Caudate nucleus (tissue), 63 donors: ENCODE measurements at places on chromosomes 2 and 18.

DNA sequence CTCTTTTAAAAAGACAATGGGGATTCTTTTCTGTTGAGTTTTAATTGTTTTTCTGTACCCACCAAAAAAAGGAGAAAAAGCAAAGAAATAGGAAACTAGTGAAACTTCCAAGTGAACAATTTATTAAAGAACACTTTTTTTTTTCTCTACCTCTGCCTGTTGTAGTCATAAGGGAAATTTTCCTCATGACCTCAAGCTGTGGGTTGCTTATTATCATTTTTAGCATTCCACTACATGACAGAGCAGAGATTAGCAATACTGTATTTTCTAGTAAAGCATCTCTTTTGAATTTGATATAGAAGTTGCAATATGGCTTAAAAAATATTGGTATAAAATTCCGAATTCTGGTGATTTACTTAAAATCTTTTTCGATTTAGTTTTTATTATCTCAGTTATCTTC is 87.9 kb upstream of the LRRTM1 start:
- DNase-seq: no peak

DNA sequence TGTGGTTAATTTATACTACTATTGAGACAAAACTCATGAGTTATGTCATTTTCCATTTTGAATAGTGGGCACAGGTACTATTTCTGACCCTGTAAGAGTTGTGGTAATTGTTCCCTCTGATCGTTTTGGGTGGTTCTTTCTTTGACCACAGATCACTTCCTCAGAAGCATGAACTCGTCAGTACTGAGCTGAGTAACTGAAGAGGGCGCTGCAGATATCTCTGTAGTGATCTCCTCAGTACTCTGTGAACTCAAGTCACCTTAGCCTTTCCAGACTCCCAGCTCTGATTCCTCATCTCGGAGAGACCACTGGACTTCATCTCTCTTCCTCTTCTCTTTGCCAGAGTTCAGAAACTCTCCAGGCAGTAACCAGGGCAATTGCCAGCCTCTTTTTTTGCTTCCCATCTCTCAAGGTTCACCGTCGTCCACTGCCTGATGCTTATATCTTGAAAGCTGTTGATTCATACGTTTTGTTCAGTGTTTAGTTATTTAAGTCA is 9.4 kb upstream of the IL1RL1 start:
- no peak for DNase-seq

- no peak for DNase-seq
These were observed 34.8 kb downstream of the METTL4 start for GRCh38 chr18:2536493-2536892.

GRCh38 chr18:36333414-36333813 is 35.9 kb downstream of the FHOD3 start:
- DNase-seq: no peak

GRCh38 chr2:50858156-50858555 is 173.8 kb downstream of the NRXN1 start:
- DNase-seq: no peak

GRCh38 chr2:96153991-96154431 is 8.8 kb upstream of the DUSP2 start:
- no peak for DNase-seq

DNA sequence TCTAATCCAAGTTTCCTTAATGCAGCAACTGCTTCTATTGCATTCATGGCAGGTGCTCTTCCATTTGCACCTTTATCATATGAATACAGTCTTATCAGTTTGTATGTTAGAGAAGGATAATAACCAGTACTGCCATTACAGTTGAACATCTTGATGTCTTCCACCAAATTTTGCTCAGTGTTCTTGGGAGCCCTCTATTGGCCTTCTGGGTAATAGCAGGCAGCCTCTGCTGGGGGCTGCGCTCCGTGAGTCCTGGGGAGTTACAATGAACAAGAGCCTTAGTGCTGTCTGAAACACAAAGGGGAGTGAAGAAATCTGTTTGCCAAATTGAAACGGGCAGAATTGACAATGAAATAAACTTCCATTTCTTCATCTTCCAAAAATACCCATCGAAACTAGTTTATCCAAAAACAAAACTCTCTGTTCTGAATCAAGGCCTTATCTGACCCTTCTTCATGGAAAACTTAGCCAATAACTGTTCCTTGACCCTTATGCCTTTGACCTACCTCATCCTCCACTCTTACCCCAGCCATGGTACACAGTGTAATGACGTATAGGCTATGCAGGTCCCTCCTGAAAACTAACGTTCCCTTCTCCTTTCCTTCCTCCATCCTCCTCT is 79.9 kb downstream of the ALK start:
- no peak for DNase-seq

GRCh38 chr2:220932041-220932440 is 640.1 kb downstream of the EPHA4 start:
- no peak for DNase-seq

- no peak for DNase-seq
These were observed 1033.0 kb upstream of the PIK3C3 start for GRCh38 chr18:40921845-40922629.

DNA sequence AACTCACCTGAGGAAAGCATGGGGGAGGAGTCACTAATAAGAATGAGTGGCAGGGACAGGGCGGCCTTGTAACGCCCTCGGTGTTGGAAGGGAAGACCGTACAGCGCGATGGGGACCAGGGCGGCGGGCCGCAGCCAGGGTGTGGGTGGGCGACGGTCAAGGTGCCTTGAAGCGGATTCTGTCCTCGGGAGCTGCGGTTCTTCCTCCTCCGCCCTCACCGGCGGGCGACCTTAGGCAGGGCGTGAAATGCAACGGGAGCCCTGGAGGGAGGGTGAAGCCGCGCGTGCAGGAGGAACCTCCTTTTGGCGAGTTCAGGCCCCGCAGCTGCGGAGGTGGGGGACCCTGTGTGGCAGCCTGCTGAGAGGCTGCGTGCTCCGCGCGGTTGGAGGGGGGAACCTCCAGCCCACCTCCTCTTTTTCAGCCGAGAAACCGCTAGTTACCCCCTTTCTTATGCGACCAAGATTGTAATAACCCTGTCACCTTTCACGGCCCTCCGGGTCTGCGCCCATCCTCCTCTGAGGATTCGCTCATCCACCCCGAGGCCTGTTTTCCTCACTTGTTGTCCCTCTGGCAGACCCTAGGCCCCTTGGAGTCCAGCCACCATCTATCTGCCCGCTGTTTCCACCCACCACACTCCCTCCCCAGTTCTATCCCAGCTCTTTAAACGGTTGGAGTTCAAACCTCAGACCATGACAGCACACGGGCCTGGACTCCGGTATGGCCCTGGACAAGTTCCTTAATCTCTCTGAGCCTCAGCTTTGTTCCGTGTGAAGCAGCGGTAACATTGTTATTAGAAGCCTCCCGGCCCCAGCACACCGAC is 823 bp upstream of the RNU2-63P start:
- DNase-seq: no peak

DNA sequence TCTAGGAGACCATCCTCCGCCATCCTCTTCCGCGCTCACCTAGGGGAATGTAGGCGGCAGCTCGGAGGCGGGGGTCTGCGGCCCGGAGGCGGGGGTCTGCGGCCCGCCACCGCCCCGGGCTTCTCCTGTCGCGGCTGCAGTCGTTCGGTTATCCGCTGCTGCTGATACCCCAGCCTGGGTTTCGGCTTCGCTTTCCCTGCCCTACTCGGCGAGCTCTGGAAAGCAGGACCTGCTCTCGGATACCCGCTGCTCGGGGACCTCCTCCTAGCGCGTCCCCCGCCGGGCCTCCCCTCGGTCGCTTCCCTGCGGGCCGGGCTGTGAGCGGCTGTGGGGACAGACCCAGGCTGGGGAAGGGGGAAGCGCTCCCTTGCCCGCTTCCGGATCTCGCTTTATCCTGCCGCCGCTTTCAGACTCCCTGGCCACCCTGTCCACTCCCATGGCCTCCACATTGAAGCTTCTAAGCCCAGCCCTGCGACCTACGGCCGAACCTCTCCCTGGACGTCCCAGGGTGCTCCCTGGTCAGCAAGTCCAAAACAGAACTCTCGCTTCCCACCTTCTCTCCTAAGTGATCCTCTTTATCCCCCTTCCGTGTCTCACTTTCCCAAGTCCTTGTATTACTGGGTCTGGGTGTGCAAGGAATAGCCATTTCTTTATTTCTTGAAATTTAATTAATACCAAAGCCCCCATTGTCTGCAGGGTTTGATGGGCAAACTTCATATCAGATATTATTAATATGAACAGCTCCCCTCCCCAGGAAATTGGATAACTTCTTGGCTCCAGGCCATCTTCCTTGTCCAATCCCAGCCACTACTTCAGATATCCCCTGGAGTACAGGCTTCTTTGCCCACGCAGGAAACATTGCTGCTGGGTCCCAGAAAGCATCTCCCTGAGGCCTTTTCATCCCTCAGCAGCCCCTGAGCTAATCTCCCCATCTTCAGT is 769 bp downstream of the FKBP1B start:
- no peak for DNase-seq

- no peak for DNase-seq
These were observed 26.7 kb downstream of the STARD6 start for GRCh38 chr18:54330768-54331548.

DNA sequence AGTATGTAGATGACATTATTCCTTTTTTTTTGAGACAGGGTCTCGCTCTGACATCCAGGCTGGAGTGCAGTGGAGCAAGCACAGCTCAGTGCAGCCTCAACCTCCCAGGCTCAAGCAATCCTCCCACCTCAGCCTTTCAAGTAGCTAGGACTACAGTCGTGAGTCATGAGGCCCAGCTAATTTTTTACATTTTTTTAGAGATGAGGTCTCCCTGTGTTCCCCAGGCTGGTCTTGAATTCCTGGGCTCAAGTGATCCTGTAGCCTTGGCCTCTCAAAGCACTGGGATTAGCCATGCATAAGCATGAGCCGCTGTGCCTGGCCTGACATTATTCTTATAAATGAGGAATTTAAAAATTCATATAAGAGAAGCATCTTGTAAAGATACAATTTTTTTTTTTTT is 86.9 kb downstream of the FAM117B start:
- no peak for DNase-seq

DNA sequence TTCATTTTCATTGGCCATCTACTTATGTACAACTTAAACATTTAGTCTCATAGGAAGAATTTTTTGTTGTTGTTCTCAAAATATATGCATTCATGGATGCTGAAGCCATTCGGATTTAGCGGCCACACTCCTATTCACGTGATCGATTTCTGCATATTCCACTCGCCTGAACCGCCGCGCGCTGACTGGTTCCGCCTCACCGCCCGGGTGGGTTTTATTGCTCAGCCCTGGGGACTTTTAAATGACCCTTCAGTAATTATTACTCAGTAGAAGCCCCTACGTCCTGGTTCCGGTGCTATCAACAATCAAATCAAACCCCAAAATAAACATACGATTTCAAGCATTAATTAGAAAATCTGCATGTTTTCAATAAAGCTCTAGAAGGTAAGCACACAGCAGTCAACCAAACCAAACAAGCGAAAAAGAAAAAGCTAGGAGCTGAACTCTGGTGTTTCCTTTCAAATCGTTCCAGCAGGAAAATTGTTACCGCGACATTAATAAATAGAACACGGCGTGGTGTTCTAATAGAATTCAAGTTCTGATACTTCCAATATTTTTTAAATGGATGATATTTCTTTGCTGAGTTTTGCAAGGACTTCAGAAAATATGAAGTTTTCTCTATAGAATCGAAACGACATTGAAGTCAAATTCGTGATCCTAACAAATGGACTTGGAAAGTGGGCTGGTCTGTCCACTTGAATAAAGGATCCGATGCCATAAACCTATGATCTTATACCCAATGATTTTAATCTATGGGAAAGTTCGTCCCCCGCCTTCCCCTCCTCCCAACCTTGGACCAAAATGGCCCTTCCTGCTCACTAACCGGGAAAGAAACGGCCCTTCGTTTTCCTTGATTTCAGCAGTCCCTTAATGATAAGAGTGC is 9.3 kb downstream of the PAX3 start:
- DNase-seq: no peak

DNA sequence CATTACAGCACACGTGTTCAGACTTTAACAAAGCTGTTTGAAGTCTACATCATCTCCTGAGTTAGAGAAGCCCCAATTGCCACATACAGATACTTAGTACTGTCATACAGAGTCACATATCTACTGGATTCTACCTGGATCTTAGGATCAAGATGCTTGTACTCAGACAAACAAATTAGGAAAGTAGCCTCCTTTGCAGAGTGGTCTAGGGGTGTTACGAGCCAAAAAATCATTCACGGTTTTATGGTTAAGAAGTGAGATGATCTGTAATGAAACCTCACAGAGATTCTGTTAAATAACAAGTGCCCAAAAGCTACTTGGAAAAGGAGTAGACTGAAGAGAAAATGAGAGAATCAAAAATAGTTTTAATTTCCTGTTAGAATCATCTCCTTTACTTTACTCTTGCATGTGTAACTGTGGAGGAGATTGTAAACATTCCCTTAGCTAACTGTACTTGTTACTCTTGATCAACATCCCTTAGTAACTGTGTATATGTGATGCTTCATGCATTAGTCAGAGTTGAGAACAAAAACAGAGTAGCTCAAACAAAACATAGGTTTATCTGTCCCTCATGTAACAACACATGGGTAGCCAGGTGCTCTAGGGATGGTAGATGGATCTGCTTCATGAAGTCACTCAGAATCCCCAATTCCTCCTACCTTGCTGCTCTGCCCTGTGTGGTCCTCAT is 16.4 kb upstream of the IL1RL1 start:
- no peak for DNase-seq

DNA sequence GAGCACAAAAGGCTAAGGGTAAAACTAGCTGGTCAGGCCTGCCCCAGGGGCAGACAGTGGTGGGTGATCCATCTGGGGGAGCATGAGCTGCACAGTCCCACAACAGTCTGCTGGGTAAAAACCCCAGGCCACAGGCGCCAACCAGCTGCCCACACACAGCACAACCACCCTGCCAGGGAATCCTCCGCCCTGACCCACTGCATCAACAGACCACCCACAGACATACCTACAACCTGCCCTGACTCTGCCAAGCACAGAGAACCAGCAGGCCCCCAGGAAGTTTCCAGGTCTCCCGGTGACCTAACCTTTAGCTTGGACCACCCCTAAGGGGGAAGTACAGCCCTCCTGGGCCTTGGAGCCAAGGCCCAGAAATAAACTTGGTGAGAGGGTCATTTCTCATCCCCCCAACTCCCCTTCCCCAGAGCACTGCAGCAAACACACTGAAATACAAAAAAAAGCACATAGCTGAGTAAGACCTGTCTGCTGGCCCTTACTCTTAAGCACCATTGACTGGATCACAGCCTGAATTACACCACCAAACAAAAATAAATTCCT is 118.3 kb upstream of the CAB39 start:
- DNase-seq: no peak

GRCh38 chr2:224601923-224602322 is 16.8 kb upstream of the CUL3 start:
- DNase-seq: no peak

GRCh38 chr2:117273009-117273671 is 541.4 kb upstream of the DDX18 start:
- DNase-seq: no peak

GRCh38 chr2:6626401-6627012 is 239.2 kb downstream of the CMPK2 start:
- no peak for DNase-seq
